ENCODE measurements at places on chromosomes 7 and 10. TPM values are rescaled to one million over a fixed set of nuclear protein-coding genes. Genes with fewer than 3 reads are reported as not detected.

Gene SRI
- total RNA-seq = 92.0 TPM

Gene SNCG
- 3.1 TPM for total RNA-seq

Gene SPRN
- 0.12 TPM for total RNA-seq

Gene PRLHR
- not detected for total RNA-seq

Gene GNG11
- 43.6 TPM for total RNA-seq

Gene ACTR3C
- 22.1 TPM for total RNA-seq

Gene ARL3
- total RNA-seq = 7.5 TPM

Gene GSTO2
- 9.5 TPM for total RNA-seq

Gene ARHGEF35
- total RNA-seq = 5.3 TPM

Gene HTR5A
- not detected for total RNA-seq

Gene GNGT1
- total RNA-seq = not detected

Gene TAS2R5
- total RNA-seq = 0.35 TPM

Gene NAT16
- total RNA-seq = 0.12 TPM

Gene PRKRIP1
- total RNA-seq = 13.2 TPM

Gene CCDC3
- total RNA-seq = 0.14 TPM

DNA sequence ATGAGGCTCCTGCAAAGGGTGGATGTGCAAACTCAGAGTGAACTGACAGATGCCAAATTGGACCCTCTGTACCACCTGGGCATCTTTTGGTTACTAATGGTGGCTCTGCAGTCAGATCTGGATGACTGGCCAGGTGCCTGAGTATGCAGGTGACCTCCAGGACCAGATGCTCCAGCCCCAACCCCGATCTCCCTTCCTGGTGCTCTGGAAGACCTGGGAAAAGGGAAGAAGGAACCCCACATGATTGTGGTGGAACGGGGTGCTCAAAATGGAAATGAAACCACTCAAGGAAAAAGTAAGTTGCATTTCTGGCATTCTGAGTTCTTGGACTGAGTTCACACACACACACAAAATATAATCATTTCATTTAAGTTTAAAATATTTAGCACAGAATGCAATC, 9.8 kb upstream of the AEBP1 start:
- no peak for DNase-seq

DNA sequence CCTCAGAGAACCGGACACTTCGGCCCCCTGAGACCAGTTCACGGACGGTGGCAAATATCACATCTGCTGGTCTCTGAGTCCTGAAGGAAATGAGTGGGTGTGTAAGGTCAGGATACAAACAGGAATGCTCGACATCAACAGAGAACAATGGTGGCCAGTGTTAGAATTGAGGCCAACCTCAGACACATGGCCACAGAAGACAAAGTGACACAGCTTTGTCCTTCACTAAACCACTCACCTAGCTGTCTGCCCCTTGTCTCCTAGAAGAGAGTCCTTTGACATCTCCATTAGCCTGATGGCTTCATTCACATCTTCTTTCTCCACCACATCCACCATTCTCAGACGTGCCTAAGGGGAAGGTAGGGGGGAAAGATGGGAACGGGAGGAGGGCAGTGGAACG, 4.3 kb downstream of the COPS6 start:
- DNase-seq = no peak

GRCh38 chr10:34677591-34677990, 137.5 kb downstream of the PARD3 start:
- DNase-seq = no peak

DNA sequence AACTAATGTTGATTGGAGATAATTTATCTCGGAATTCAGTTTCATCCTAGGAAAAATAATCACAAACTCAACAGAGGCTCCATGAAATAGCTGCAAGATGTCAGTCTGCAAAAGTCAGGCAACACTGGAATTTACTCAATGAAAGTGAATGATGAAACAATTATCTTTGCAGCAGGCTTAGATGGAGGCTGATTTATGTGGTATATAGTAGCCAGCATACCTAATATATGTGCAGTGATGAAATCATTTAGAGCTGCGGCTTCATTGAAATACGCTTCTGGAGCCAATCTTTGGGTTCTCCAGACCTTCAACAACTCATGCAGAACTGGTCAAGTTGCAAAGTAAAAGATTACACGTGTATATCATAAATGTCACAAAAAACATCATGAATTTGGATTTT, 113.3 kb downstream of the ITGA8 start:
- no peak for DNase-seq

GRCh38 chr7:92657391-92657790, 67.2 kb upstream of the FAM133B start:
- DNase-seq = no peak

- DNase-seq = no peak
Observed at GRCh38 chr10:45373003-45373575, 927 bp upstream of the ALOX5 start.

DNA sequence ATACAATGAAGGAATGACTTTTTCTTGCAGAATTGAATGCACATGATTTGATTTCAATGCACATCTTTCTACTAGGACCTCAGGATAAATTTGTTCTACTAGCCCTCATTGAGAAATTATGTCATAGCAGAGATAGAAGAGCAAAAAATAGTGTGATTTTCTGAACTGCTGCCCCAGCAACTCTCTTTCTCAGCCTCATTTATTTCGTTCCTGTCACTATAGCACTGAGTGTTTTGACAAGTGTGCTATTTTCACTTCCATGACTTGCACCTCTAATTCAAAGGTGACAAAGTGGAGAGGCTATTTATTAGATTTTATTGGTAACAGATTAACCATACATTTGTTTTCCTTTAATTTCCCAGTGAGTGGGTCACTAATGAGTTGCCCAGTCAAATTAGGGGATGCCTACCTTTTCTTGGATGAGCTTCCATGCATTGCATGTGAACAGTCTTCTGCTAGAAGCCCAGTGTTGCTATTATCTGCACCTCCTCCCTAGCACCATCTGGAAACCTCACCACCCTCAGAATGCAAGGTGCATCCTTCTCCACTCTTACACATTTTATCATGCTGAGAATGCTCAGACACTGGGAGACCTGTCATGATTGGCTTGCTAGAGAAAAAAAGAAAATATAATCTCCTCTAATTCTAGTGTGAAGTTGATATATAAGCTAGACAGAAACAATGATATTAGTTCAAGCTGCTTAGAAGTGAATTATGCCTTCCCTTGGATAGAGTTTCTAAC, 119.6 kb upstream of the CTTNBP2 start:
- no peak for DNase-seq

- DNase-seq = no peak
Observed at GRCh38 chr10:4303045-4303444, 518.0 kb upstream of the KLF6 start.

- no peak for DNase-seq
Observed at GRCh38 chr10:55374917-55375316, 573.9 kb upstream of the PCDH15 start.

- no peak for DNase-seq
Observed at GRCh38 chr10:34475274-34475646, 339.8 kb downstream of the PARD3 start.

- DNase-seq = no peak
Observed at GRCh38 chr10:123007558-123008354, 839 bp downstream of the IKZF5 start.

DNA sequence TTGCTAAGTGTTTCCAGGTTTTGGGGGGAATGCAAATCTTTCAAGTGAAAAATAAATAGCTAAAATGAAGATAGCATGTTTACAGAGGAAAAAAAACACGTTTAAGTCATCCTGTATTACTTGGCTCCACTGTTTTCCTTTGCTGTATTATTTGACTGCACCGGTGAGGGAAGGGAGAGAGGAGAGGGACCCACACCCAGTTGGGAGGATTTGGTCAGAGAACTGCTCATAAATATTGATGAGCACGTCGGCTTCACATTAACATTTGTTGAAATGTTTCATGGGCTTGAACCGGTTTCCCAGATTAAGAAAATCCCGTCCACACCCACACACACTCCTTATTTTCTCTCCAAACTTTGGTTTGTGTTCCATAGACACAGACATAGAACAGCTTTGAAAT, 493.8 kb upstream of the MGMT start:
- no peak for DNase-seq

GRCh38 chr10:60175441-60175971, 214.2 kb downstream of the ANK3 start:
- no peak for DNase-seq

DNA sequence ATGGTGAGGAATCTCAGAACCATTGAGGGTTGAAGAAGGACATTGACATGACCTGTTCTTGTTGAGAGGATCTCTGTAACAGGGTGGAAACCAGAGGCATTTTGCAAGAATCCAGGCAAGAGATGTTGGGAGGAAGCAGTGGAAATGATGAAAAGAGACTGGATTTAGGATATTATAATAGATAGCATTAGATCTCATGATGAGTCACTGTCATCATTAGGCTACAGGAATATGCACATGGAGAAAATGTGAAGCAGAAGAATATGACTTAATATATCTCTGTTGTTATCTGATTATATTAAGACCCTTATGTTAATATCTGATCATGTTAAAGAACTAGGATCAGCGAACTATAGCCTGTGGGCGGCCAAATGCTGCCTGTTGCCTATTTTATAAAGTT, 393.0 kb upstream of the MTPN start:
- DNase-seq = no peak

DNA sequence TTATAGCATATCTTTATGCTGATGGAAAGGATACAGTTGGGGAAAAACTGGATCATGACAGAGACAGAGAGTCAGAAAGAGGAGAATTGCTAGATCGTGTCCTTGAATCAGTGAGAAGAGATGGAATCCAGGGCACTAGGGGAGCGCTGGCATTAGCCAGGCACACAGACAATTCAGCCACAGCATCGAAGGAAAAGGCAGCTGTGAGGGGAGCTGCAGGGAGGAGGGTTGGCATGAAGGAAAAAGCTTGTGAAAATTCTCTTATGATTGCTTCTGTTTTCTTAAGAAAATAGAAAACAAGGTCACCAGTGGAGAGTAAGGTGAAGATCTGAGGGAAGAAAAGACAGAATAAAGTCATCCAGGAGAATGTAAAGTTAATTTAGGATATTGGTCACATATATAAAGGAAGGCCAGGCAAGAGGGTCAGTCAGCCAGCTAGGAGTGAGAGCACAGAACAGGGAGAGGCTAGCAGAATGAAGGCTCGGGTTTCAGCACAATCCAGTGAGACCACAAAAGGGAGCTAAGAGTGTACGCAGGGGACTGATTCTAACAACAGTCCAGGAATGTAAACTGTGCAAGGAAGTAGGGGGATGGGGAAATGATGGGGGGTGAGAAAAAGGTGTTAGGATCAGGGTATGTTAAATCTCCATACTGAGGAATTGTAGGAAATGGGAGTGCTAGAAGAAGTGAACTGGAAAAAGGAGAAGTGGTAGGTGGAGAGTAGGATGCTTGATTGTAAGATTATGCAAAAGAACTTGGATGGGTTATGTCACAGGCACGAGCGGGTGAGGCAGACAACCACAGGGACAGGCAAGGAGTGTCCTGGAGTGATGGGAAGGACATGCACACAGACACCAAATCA, 112.0 kb downstream of the RNF32 start:
- DNase-seq = no peak

DNA sequence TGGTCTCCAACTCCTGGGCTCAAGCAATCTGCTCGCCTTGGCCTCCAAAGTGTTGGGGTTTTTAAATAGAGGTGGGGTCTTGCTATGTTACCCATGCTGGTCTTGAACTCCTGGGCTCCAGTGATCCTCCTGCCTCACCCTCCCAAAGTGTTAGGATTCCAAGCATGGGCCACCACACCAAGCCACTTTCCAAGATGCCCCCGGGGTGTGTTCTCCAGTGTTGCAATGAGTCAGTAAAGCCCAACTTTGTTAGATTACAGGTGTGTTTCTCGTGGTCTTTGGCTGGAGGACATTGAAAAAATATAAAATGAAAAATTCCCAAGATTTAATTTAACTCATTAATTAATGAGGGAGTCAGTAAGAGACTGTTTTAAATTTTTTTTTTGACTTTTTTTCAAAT, 29.2 kb downstream of the TACR2 start:
- DNase-seq = no peak

DNA sequence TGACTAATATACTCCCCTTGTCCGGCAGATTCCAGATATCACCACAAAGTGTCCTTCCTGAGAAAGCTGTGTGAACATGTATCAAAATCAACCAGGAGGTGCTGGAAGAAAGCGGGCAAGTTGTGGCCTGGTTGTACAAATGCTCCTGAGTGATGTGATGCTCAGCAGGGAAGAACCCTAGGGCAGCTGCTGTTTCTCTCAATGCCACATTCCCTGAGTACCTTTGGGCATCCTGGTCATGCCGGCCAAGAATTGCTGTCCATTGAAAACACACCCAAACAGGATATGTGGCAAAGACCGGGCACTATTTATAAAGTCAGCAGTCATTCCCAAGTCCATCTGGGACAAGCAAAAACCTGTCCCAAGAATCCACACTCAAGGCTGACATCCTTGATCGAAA, 7.8 kb upstream of the ADCY1 start:
- no peak for DNase-seq

DNA sequence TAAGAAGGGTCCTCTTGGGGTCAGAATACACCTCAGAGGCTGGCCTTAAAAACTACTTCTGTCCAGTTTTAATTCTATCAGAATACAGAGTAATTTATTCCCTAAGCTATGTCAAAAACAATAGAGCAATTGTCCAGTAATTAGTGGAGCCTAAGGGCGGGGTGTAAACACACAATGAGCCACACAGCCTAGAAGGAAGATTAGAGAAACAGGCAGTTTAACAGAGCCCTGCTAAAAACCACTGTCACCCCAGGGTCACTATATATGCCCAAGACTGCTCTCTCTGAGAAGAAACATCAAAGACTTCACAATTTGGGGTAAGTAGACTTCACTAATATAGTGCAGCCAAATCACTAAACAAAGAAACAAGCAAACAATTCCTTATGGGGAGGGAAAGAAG, 27.2 kb upstream of the WNT2 start:
- DNase-seq = no peak

- DNase-seq = no peak
Observed at GRCh38 chr7:103432712-103433111, 13.3 kb downstream of the SLC26A5 start.

- DNase-seq = no peak
Observed at GRCh38 chr7:37999673-38000072, 79.2 kb downstream of the EPDR1 start.

GRCh38 chr10:119703903-119704508, 21.8 kb upstream of the INPP5F start:
- no peak for DNase-seq

DNA sequence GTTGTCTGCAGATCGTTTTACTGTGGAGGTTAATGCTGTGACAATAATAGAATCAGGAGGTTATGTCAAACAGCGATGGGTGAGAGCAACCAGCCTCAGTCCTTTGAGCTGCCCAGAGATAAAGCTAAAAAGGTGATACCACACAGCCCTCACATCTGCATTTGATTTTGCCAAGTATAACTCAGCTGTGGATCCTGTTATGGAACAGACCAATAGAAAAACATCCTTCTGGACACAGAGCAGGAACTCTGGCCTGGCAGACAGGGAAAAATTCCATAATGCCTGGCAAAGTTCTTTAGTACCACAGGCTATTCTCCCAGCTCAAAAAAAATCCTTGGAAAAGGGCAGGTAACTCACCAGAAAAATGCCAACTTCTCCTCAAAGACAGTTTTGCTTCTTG, 87.1 kb upstream of the PDLIM1 start:
- DNase-seq = no peak

DNA sequence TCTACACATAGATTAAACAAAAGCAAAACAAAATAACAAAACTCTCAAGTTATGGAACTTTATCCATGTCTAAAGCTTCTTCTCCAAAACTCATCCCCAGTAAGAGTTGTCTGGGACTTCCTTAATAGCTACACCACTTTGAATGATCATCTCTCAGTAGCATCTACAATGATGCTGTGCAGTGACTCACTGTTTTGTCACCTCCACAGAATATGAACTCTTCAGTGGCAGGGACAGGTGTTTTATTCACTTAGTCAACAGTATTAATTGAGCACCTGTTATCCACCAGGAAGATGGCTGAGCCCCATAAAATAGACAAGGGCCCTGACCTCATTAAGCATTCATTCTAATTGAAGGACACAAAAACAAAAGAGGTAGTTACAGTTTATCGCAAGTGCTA, 350.7 kb downstream of the ELMO1 start:
- DNase-seq = no peak
